Heart left ventricle (tissue), 16 donors: ENCODE measurements at places on chromosomes 6 and 20. TPM values are rescaled to one million over a fixed set of nuclear protein-coding genes. Genes with fewer than 3 reads are reported as not detected.
A peak's percentile ranks its signal among the peaks of the same experiment; 100 is the strongest.

DNA sequence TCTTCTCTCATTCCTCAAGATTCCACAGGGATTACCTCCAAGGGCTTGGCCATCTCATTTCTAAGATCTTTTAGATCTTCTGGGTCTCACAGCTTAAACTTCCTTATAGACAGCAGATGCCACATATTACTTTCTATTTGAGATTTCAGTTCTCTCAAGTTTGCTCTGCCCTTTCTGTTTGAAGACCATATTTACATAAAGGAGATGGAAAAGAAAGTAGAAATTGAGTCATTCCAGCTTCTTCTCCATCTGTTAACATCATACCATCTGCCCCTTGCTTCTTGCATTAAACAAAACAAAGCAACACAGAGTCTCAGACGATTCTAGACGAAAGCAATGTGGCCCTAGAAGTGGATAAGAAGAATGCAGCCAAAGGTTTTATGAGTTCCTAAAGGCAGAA is 203.4 kb downstream of the TTLL2 start:
- H3K36me3 ChIP-seq = no peaks in the 10 kb centered on the region
- no peak overlapping the region for H3K4me3 ChIP-seq
- no peaks in the 10 kb centered on the region for H3K27me3 ChIP-seq
- DNase-seq = no peak
- H3K27ac ChIP-seq = no peak overlapping the region

DNA sequence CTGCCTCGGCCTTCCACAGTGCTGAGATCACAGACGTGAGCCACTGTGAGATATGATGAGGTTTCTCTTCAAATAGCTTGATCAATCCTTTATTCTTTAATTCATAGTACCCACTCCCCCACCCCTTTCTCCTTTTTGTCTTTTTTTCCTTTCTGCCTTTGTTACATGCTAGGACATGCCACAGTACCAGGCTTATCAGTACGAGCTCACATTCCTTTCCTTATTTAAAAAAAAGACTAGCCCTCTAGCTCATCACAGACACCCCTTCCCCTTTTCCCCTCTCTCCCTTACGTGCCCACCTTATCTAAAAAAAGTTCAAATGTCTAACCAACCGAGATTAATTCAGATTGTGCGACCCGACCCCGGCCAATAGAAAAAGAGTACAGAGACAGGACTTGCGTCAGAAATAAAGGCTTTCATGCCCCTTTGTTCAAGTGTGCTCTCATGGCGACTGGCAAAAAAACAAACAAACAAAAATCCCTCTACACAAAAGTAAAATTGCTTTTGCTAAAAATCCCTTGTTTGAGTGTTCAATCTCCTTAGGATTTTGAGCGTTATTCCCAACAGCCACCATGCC is 49.2 kb downstream of the MRAP2 start:
- no peaks in the 10 kb centered on the region for H3K36me3 ChIP-seq
- H3K4me1 ChIP-seq = no peaks in the 10 kb centered on the region
- H3K27me3 ChIP-seq = no peaks in the 10 kb centered on the region
- DNase-seq = no peak
- no peak overlapping the region for H3K4me3 ChIP-seq
- H3K27ac ChIP-seq = no peak overlapping the region

- H3K4me3 ChIP-seq = no peak overlapping the region
- no peaks in the 10 kb centered on the region for H3K4me1 ChIP-seq
- H3K36me3 ChIP-seq = no peaks in the 10 kb centered on the region
- H3K27me3 ChIP-seq = no peaks in the 10 kb centered on the region
- H3K27ac ChIP-seq = no peak overlapping the region
Observed at GRCh38 chr6:48928937-48929336, 534.1 kb downstream of the MMUT start.

- H3K27me3 ChIP-seq = peaks cover 15% of the 10 kb centered on the region
- DNase-seq = no peak
- H3K27ac ChIP-seq = no peak overlapping the region
- H3K4me1 ChIP-seq = no peaks in the 10 kb centered on the region
- H3K36me3 ChIP-seq = no peaks in the 10 kb centered on the region
- no peak overlapping the region for H3K4me3 ChIP-seq
Observed at GRCh38 chr20:59735917-59736316, 131.6 kb downstream of the PHACTR3 start.

DNA sequence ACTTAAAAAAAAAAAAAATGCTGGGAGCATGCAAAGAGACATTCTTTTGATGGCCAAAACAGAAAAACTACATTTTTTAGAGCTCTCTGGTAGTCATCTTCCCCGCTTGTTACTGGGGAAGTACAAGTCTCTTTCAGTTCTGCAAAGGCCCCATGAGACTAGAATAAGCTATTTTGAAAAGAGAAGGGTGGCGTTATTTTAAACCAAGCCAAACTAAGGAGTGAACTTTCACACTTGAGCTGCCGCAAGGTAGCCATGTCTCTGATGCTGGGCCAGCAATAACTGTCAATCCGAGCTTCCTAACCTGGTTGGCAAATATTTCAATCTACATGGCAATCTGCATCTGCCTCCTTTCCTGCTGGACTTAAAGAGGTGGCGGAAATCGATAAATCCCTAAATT is 96.7 kb downstream of the L3MBTL3 start:
- DNase-seq = no peak
- H3K36me3 ChIP-seq = no peaks in the 10 kb centered on the region
- H3K4me3 ChIP-seq = no peak overlapping the region

DNA sequence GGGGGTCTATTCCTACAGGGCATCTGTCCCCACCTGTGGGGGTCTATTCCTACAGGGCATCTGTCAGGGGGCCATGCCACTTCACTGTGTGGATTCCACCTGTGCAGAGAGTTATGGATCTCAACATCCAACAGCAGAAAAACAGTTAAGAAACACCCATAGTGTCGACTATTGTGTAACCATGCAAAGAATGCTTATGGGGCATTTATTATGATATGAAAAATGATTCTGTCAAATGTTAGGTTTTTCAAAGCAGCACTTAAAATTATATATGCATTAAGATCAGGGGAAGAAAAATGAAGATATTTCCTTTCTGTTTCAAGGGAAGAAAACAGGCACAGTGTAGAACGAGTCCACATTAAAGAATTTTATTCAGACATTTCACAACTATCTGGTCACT is 2.9 kb downstream of the GPR31 start:
- no peaks in the 10 kb centered on the region for H3K36me3 ChIP-seq
- no peaks in the 10 kb centered on the region for H3K27me3 ChIP-seq
- H3K4me1 ChIP-seq = no peaks in the 10 kb centered on the region
- DNase-seq = no peak
- no peak overlapping the region for H3K4me3 ChIP-seq

- H3K36me3 ChIP-seq = no peaks in the 10 kb centered on the region
- no peak for DNase-seq
- peaks cover 5% of the 10 kb centered on the region for H3K4me1 ChIP-seq
- H3K4me3 ChIP-seq = no peak overlapping the region
Observed at GRCh38 chr6:131129689-131130553, 5.3 kb upstream of the AKAP7 start.

- H3K27me3 ChIP-seq = no peaks in the 10 kb centered on the region
- H3K4me3 ChIP-seq = no peak overlapping the region
- peaks cover 16% of the 10 kb centered on the region for H3K4me1 ChIP-seq
- no peaks in the 10 kb centered on the region for H3K36me3 ChIP-seq
Observed at GRCh38 chr6:170096803-170097504, 193.9 kb downstream of the DLL1 start.

GRCh38 chr6:79574630-79575225 is 37.5 kb upstream of the LCA5 start:
- H3K27me3 ChIP-seq = no peaks in the 10 kb centered on the region
- H3K4me1 ChIP-seq = peaks cover 5% of the 10 kb centered on the region
- H3K36me3 ChIP-seq = no peaks in the 10 kb centered on the region

- H3K4me3 ChIP-seq = no peak overlapping the region
- H3K27me3 ChIP-seq = no peaks in the 10 kb centered on the region
- DNase-seq = no peak
- H3K36me3 ChIP-seq = no peaks in the 10 kb centered on the region
- H3K4me1 ChIP-seq = peaks cover 24% of the 10 kb centered on the region
Observed at GRCh38 chr6:15872241-15873103, 209.6 kb upstream of the DTNBP1 start.

DNA sequence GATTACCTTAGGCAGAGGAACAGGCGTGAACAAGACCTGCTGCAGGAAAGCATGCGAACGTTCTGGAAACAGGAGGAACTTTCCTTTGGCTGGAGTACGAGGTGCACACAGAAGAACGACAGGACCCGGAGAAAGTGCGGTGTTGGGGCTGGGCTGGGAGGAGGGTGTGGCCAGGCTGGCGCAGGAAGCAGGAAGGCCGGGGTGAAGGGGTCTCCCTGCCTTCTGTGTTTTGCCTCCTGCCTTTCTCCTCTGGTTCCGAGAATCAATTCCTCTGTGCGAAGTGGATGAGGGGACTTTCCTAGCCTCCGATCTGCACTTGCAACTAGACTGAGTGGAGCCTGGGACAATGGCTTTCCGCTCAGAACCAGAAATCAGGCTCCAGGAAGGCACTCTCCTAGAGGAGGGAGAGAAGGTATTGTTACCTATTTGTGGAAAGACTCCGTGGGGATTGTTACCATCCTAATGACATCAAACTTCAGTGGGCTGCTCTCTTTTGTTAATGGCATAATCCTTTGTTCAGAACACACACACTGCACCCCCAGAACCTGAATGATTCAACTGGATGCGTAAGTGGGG is 22.9 kb upstream of the PLEKHG1 start:
- H3K4me3 ChIP-seq = peak overlapping the region; percentile 11
- H3K36me3 ChIP-seq = no peaks in the 10 kb centered on the region
- peak overlapping the region; percentile 44 for H3K27ac ChIP-seq
- no peak for DNase-seq
- H3K4me1 ChIP-seq = peaks cover 3% of the 10 kb centered on the region

- DNase-seq = no peak
- H3K27me3 ChIP-seq = no peaks in the 10 kb centered on the region
- no peak overlapping the region for H3K4me3 ChIP-seq
- H3K4me1 ChIP-seq = no peaks in the 10 kb centered on the region
Observed at GRCh38 chr6:63734923-63735322, 99.3 kb downstream of the PHF3 start.

- no peak overlapping the region for H3K4me3 ChIP-seq
- no peak for DNase-seq
- no peaks in the 10 kb centered on the region for H3K36me3 ChIP-seq
- H3K27ac ChIP-seq = no peak overlapping the region
- H3K4me1 ChIP-seq = peaks cover 11% of the 10 kb centered on the region
- H3K27me3 ChIP-seq = peaks cover 55% of the 10 kb centered on the region
Observed at GRCh38 chr6:37693546-37694250, 4.0 kb downstream of the MDGA1 start.

GRCh38 chr6:156828280-156828703 is 51.1 kb downstream of the ARID1B start:
- no peak overlapping the region for H3K4me3 ChIP-seq
- peak; percentile 62 for DNase-seq
- H3K36me3 ChIP-seq = peaks cover 13% of the 10 kb centered on the region
- H3K4me1 ChIP-seq = peaks cover 35% of the 10 kb centered on the region

DNA sequence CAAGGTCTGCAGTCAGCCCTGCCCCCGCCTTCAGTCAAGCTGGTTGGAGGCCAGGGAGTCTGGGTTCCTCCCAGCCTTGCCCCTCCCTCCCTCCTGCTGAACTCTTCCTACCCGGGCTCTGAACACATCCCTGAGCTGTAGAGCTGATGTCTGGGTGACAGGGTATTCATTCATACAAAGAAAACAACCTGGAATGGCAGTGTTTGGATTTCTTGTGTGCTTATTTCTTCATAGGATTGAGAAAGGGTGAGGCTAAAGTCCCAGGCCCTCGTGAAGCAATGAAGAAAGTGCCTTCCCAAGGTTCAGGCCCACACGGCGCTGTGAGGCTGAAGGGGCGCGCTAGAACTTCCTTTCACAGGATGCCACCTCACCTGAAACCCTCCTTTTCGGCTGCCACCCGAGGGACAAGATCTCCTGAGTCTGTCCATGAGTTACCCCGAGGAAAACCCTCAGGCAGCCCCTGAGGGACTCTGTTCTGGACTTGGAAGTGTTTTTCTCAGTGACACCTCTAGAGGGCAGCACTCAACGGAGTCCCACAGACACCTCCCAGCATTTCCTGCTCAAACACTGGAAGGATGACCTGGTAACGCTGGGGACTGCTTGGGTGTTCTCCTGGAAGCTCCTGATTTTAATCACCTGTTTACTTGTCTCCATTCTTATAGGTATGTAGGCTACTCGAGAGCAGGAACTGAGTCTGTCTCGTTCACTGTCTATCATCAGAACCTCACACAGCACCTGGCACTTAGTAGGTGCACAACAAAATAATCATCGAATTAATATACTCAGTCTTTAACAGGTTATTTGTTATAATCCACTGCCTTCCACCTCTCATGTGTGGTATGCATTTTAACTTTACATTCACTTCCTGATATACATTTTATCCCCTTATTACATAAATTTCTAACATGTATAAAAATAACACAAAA is 11.8 kb upstream of the GSTA1 start:
- H3K36me3 ChIP-seq = no peaks in the 10 kb centered on the region
- H3K4me3 ChIP-seq = no peak overlapping the region
- H3K27ac ChIP-seq = no peak overlapping the region
- no peaks in the 10 kb centered on the region for H3K27me3 ChIP-seq
- no peak for DNase-seq
- H3K4me1 ChIP-seq = no peaks in the 10 kb centered on the region

- H3K4me3 ChIP-seq = no peak overlapping the region
- DNase-seq = no peak
Observed at GRCh38 chr20:35263532-35264341, 14.2 kb downstream of the MMP24OS start.

DNA sequence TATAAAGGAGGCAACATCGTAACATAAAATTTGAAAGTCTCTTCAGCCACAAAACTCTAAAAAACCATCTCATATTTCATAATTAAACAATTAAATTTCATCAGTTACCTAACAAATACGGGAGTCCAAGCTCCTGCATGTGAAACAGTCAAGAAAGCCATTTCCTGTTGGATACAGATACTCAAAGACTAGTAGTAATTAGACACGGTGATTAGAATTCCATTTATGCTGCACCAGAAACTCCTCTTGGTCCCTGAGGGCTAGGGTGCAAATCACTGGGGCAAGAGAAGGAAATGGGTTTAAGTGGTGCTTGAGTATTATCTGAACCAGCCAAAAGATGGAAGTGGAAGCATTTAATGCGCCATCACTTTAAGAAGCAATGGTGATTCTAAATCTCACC is 27.4 kb downstream of the TRAM2 start:
- H3K36me3 ChIP-seq = no peaks in the 10 kb centered on the region
- H3K4me1 ChIP-seq = peaks cover 51% of the 10 kb centered on the region
- no peaks in the 10 kb centered on the region for H3K27me3 ChIP-seq
- H3K4me3 ChIP-seq = no peak overlapping the region
- DNase-seq = no peak

DNA sequence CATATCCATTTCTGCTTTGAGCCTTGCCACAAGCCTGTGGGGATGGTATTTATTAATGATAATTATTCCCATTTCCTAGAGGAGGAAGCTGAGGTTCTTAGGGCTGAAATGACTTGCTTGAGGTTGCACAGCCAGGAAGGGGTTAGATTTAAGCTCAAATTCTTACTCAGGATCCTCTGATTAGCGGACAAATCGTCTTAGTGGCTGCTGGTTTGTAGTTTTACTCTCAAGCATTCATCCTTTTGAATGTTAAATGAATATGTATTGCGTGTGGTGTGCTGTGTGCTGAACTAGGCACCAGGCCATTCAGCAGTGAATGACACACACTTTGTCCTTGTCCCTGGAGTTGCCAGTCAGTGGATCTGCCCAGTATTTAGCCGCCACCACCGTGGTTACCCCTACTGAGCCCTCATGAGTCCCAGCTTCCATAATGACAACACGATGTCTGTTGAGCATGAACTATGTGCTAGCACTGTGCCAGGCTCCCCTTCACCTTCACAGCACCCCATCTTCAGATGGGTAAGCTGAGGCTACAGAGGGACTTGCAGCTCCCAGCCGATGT is 10.0 kb downstream of the PACSIN1 start:
- no peaks in the 10 kb centered on the region for H3K27me3 ChIP-seq
- no peaks in the 10 kb centered on the region for H3K4me1 ChIP-seq
- no peaks in the 10 kb centered on the region for H3K36me3 ChIP-seq
- no peak overlapping the region for H3K4me3 ChIP-seq
- H3K27ac ChIP-seq = no peak overlapping the region

Gene CYP39A1
- polyA plus RNA-seq = 4.0 TPM

Gene FAM162B
- 3.7 TPM for polyA plus RNA-seq
